ENCODE measurements at places on chromosomes 1 and 21.

DNA sequence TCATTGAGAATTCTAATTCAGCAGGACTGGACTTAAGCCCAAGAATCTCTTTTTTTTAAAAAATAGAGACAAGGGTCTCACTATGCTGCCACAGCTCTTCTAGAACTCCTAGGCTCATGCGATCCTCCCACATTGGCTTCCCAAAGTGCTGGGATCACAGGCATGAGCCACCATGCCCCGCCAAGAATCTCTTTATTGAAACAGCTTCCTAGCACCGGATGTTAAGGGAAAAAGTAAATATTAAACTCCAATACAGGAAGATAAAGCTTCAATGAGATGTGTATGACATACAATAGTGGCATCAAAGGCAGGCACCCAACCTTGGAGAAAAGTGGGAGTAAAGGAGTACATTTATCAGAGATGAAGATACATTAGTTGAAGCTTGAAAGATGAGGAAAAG is 25.5 kb downstream of the PUM1 start:
- no peak for DNase-seq

DNA sequence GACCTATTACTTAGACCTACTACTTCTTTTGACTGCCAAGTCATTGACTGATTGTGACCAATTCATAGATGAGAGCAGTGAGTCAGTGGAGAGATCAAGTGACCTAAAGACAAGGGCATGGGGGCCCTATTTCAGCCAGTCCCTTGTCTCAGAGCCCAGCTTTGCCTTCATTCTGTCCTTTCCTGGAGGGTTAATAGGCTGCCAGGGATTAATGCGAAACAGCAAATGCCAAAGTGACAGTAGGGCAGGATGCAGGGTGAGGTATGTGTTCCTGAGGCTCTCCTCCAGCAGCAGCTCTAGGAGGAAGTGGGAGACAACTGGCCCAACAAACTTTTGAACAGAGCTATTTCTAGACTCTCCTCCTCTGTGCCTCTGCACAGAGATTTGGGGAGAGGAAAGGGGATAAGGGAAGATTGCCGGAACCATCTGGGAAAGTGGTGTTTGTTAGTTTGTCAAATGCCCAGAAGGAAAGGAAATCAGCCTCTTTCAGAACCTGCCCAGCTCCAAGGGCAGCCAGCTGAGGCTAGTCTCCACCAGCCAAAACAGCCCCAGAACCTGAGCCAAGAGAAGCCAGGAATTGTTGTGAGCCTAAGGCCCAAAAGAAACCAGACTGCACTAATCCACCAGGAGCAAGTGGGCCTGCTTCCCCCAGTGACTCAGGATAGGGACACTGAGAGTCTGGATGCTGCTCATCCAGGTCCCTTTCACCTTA is 4.9 kb upstream of the S100A3 start:
- DNase-seq: no peak

GRCh38 chr1:8905582-8906191 is 27.2 kb upstream of the ENO1 start:
- DNase-seq: no peak

DNA sequence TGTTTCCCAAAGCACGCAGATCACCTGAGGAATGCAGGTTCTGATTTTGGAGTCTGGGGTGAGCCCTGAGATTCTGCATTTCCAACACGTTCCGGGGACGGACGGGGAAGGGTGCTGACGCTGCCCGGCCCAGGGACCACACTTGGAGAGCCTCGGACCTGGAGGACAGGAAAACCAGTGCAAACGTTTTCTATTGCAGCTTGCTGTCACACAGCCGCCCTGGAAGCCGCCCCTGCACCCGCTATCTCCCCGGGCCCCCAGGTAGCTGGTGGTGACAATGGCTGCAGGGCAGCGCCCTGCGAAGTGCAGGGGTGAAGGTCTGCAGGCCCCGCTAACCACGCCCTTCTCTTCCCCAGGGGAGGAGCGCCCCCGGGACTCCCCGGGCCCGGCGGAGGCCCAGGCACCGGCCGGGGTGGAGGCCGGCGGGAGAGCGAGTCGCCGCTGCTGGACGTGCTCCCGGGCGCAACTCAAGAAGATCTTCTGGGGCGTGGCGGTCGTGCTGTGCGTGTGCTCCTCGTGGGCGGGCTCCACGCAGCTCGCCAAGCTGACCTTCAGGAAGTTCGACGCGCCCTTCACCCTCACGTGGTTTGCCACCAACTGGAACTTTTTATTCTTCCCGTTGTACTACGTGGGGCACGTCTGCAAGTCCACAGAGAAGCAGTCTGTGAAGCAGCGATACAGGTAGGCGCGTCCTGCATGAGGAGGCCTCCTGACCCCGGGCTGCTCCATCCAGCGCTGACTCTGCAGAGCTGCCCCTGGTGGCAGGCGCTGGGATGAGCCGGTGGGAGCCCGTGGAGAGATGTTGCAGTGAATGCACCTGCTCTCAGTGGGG is 142.0 kb upstream of the COA6 start:
- DNase-seq: no peak

DNA sequence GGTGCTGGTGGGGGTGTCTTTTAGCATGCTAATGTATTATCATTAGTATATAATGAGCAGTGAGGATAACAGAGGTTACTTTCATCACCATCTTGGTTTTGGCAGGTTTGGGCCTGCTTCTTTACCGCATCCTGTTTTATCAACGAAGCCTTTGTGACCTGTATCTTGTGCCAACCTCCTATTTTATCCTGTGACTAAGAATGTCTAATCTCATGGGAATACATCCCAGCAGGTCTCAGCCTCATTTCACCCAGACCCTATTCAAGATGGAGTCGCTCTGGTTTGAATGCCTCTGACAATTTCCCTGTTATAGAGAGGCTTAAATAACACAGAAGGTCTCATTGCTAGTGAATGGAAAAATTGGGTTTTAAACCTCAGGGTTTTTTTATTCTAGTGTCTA is 300.8 kb upstream of the PROX1 start:
- no peak for DNase-seq

DNA sequence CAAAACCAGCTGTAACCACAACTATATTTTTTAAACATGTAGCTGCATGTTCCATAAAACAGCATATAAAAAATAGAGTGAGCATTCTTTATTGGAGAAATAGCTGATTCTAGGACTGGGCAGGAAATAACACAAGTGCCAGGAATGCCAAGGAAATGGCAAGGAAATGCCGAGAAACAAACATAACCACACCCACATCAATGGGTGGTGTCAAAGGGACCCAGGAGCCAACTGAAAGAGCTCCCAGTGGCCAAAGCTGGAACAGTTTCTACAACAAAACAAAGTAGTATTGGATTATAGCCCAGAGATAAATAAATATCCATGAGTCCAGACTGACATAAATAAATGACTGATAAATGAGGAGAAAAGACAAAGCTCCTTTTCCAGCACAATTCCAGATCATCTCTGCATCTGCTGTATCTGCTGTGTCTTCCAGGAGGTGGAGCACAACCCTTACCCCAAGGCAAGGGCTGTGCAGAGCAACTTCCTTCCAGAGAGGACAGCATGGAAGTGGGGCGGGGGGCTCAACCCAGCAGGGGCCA is 28.1 kb downstream of the ADARB1 start:
- DNase-seq: no peak

- no peak for DNase-seq
These were observed 196.7 kb upstream of the DAB1 start for GRCh38 chr1:57620605-57621004.

GRCh38 chr1:115192200-115192767 is 103.0 kb upstream of the TSPAN2 start:
- DNase-seq: no peak

DNA sequence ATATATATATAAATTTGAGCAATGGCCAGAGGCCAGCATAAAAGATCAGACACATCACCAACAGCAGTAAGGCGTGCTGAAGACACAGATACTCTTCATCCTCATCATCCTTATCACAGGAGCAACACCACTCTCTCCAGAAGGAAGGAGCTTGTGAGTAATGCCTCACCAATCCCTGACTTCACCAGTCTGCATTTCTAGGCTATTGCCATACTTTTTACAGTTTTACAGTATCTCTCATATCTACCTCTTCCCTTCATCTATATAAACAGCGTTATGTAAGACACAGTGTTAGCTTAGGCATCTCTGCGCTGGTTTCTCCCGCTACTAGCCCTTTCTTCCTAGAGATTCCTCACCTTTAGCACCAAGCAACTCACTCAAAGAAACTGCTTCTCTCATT is 2.4 kb upstream of the ABL2 start:
- DNase-seq: no peak

- no peak for DNase-seq
These were observed 1.9 kb upstream of the HSPB7 start for GRCh38 chr1:16019644-16020277.

DNA sequence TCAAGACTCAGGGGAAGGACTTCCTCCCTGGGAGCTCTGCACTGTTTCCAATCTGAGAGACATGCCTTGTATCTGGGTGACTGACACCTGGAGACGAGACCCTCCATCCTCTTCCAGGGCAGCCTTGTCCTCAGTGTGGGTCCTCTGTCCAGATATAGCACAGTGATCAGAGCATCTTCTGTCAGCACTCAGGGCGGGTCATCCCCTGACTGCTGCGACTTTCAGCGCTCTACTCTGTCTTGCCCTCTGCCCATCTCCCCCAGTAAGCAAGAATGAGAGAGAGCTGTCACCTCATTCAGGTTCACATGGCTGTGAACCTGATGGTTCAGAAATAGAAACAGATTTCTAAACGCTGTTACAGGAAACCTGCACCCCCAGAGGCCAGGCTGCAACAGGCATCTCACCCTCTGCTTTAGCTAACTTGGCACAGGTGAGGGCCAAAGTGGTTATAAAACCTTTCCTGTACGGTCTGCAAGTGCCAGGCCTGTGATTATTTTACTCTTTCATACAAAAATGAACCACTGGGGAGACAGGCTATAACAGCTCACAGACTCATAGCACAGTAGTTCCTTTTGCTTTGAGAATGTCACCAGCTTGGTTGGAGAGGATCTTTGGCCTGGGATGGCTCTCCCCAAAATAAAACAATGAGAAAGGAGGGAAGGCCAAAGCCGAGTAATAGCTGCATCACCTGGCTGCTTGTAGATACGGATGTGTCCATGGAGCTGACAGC is 11.4 kb upstream of the TENT5C start:
- DNase-seq: no peak

DNA sequence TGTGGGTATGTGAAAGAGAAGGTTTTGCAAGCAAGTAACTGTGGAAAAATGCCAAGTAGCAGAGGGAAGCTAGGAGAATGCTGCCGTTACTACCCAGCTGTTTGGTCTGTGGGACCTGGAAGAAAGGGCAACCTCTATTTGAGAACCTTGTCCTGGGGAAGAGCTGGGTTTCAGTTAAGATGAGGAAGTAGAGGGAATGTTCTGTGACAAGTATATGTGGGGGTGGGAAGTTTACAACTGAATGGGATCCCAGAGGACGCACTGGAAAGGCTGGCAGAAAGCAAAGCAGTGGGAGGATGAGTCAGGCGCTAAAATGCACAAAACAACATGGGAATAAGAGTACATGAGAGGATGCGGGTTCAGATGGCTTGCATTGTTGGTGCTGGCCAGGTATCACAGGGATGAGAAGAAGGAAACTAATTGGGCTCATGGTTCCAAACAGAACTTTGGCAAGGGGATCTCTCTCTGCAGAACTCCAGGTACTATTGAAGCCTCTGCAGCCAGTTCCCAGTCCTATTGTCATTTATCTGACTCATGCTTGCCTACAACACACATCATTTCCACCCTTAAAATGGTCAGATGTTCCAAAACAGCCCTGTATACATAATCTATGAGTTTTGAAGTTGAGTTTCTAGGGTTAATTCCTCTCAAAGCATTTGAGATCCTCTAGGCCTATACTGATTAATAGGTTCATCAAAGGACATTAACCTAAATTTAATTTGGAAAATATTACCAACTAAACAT is 88.5 kb upstream of the VAV3 start:
- no peak for DNase-seq

GRCh38 chr1:180071759-180072158 is 82.9 kb upstream of the QSOX1 start:
- no peak for DNase-seq

GRCh38 chr1:89815611-89816010 is 5.2 kb upstream of the LRRC8D start:
- no peak for DNase-seq

GRCh38 chr1:66239834-66240233 is 294.1 kb upstream of the SGIP1 start:
- no peak for DNase-seq

DNA sequence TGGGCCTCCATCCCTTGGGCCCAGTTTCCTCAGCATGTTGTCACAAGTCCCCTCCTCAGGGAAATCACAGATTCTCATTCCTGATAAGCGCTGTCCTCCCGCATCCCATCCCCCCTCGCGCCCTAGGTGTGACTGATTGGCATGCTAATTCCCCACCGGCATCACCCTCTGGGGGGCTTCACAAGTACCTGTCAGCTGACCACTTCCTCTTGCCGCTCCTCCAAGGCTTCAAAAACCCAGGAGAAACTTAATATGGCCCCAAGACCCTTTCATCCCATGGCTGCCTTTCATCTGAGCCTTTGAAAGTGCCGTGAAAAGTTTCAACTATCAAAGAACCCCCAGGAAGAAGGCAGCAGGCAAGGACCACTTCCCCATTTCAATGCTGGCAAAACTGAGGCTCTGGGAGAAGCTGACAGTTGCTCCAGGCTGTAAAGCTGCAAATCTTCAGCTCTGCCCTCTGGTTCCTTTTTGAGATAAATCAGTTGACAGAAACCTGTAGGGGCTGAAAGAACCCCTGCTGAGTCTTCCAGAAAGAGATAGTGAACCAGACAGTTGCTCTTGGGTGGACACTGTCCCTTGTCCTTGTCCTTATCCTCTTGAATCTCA is 12.8 kb upstream of the MIXL1 start:
- DNase-seq: no peak

GRCh38 chr21:39108291-39109162 is 74.7 kb downstream of the PSMG1 start:
- DNase-seq: no peak

DNA sequence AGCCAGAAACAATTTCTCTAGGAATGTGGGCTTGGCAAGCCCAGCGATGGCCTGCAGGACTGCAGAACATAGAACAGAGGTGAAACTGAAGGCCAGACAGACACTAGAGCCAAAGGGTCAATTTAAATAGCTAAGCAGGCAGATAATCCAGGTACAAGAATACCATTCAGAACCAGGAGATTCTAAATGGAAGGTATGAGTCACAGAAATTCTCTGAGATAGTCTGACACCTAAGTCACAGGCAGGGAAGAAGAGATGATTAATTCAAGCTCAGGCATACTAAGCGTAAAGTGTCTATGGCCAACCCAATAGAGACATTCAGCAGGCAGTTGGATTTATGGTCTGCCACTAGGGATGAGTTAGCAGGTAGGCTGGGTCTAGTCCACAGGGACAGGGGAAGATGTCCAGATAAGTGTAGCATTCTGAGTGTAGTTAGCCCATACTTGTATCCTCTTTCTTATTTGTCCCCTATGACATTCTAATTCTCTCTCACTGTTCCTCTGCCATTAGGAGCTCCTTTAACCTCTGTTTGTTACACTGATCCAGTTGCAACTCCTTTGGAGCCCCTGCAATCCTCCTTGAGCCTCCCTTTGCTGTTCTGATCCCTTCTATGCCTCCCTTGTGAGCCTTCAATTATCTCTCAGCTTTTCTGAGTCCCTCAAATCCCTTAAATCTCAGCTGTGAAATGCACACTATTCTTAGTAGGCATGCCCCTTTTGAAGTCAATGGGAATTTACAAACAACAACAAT is 383.8 kb downstream of the LMO4 start:
- DNase-seq: no peak

GRCh38 chr1:29805896-29806160 is 569.5 kb downstream of the PTPRU start:
- no peak for DNase-seq
